Stimulated activated CD4-positive, alpha-beta T cell treated with anti-CD3 and anti-CD28 coated beads, TNF-alpha, amount 100 ng/mL, for 48 hours (primary cell): ENCODE measurements at places on chromosomes 1 and 21.

DNA sequence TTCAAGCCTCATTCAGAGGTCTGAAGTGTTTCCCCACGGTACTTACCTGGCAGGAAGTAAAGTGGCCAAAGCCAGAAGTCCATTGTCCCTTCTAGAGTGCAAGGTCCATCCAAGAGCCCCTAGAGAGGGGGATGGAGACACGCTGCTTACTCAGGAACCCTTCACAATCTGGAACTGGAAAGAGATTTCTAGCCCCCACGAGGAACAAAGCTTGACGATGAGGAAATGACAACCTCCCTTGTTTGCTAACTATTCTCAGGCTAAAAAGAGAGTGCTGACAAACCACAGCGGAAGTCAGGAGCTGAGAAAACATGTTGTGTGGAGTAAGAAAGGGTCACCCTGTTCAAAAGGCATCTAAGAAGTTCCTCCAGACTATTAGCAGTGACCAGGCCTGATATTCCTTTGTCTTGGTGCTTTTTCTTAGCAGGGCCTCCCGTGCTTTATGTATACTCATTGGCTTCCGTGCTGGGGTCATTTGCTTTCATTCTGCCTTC is at the start of gene FCMR:
Gene FCMR, minus strand, starts transcription at position 170 of the 494 bp plus-strand sequence. Its CDS starts 87 bp downstream, at position 83.
- DNase-seq = no peak

DNA sequence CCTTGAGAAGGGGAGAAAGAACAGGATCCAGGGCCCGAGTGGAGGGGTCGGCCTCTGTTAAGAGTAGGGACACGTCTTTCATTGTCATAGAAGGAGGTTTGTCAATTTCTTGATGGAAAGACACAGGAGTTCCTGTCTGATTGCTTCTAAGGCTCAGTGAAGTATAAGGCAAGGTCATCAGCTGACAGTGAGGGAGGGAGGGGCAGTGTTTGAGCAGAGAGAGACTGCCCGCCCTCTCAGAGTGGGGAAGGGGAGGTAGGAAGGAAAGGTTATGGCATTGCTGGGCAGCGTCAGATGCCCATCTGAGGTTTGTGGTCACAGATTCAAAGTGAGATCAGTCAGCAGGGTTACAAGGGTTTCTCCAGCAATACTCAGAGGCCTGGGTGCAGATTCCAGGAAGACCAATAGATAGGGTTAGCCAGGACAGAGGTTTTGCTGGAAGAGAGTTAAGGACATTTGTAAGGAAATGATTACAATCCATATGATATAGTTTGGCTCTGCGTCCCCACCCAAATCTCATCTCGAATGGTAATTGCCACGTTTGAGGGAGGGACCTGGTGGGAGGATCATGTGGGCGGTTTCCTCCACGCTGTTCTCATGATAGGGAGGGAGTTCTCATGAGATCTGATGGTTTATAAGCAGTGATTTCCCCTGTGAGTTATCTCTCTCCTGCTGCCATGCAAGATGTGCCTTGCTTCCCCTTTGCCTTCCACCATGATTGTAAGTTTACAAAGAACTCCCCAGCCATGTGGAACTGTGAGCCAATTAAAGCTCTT is 127.2 kb upstream of the GJB5 start:
- no peak for DNase-seq

DNA sequence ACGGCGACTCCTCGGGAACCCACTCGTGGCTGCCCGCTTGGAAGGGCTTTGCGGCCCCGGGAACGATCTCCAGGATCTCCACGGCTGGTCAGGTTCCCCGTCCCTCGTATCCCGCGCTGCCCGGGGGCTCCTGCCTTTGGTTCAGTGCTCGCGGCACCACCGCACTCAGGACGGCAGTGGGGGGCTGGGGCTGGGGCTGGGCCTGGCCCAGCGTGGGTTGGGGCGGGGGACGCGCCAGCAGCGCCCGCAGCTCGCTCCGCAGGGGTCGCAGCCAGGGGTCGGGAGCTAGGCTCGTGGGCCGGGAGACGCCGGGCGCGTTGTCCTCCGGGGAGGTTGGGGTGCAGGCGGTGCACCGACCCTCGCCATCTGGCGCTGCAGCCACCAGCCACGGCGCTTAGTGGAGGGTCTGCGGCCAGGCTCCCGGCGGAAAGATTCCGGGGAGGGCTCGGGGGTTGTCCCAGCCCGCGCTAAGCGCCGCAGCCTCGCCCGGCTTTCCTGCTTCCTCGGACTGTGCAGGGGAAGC is 8.9 kb downstream of the SIM2 start:
- DNase-seq = no peak

GRCh38 chr1:19981507-19982312 is 2.3 kb upstream of the PLA2G2A start:
- DNase-seq = no peak

DNA sequence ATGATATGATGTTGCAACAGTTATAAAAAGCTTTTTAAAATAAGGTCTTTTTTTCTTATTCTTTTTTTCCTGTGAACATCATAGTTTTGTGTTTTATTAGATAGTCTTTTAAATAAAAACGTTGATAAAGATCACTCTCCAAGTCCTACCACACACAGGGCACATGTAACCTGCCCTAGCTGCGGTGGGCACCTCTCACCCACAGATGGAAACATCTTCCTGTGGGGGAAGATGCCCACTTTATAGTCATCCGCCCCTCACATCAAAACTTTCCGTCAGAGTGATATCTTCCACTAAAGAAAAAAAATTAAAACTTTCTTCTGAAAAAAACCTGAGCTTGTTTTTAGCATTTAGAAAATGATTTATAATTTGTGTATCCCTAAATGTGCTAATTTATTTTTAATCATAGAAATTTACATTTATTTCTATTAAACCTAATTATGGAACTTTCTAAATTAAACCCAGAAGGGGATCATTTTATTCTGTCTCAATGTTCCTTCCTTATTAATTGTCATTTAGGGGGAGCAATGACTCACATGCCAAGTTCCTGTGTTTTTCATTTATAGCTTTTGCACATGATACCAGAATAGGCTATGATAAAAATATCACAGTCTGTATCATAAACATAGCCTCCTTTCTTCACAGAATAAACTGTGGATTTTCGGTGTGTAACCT is 24.7 kb downstream of the TNFRSF9 start:
- no peak for DNase-seq

GRCh38 chr21:34003428-34003827 is 70.0 kb upstream of the MRPS6 start:
- DNase-seq = no peak

- no peak for DNase-seq
These were observed 4.4 kb upstream of the SLC27A3 start for GRCh38 chr1:153770797-153771196.

- DNase-seq = no peak
These were observed 1.5 kb upstream of the POU2F1 start for GRCh38 chr1:167219194-167219593.

GRCh38 chr1:200288226-200288625 is 121.6 kb downstream of the ZNF281 start:
- DNase-seq = no peak

DNA sequence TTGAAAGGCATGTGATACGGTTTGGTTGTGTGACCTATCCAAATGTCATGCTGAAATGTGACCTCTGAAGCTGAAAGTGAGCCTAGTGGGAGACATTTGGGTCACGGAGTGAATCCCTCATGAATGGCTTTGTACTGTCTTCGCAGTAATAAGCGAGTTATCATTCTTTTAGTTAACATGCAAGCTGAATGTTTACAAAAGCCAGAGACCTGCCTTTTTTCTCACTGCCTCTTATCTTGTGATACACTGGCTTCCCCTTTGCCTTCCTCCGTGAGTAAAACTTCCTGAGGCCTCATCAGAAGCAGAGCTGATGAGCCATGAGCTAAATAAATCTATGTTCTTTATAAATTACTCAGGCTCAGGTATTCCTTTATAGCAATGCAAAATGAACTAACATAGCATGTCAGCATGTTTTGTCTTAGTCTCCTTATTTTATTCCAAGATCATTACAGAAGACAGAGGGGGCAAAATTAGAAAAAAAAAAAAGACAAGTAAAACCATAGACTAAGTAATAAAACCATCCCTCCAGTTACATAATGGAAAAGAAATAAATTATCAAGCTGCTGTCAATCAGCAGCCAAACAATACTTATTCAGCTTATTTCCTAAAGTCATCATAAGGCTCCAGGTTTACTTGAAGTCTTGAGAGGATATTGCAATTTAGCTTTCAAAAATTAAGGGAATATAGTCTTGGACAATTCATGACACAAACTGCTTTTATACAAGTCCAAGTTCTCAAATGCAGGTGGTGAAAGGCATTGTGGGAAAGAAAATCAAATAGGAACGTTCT is 12.1 kb downstream of the RGS18 start:
- no peak for DNase-seq
